Stimulated activated CD4-positive, alpha-beta T cell treated with anti-CD3 and anti-CD28 coated beads, Interleukin-1b, Interleukin-23, amount 100 ng/mL, for 4 hours (primary cell): ENCODE measurements at places on chromosomes 11 and 22.

GRCh38 chr11:11703885-11704284, 82.1 kb upstream of the GALNT18 start:
- DNase-seq = no peak

GRCh38 chr11:72203163-72203562, 11.2 kb downstream of the FOLR1 start:
- no peak for DNase-seq

DNA sequence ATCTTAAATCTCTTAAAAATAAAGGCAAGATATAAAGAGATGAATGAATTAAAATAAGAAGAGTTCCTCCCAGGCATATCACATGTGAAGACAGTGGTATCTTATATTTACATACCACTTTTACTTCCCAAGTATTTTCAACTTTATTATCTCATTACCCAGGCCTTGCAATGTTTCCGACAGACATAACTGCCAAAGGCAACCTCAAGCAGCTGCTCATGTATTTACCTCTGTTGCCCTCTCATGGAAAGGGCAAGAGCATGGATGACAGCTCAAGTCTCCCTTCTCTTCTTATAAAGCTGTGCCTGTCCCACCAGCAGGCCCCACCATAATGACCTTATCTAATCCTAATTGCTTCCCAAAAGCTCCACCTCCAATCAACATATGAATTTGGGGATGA, 894.2 kb downstream of the NTM start:
- no peak for DNase-seq

GRCh38 chr11:126186708-126187529, 24.5 kb downstream of the RPUSD4 start:
- DNase-seq = no peak

DNA sequence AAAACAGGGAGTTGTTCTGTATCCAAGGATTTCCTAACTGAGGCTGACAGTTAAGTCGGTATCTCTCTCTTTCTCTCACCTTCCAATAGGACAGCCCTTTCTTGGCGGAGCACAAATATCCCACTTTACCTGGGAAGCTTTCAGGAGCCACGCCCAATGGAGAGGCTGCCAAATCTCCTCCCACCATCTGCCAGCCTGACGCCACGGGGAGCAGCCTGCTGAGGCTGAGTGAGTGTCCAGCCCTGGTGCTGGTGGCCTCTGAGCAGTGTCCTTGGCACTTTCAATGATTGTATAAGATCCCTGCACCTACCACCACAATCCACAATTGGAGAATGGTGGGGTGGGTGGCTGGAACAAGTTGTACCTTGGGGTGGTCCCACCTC, 33.7 kb downstream of the CYB5R2 start:
- no peak for DNase-seq

DNA sequence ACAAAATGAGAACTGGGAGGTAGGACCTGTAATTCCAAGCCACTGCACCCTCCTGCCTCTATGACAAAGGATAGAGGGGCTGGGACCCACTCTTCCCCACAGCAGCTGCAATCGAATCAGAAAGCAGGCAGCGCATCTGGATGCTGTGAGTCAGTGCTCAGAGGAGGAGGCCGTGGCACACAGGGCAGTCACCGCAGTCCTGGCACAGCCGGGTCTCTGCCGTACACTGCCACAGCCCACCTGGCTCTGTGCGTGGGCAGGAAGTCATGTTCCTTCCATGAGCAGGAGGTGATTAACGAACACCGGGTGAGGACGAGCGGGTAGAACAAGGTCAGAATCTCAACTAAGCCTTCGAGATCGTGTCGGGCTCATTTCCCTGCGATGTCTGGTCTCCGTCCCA, 30.2 kb upstream of the PPFIA1 start:
- no peak for DNase-seq

GRCh38 chr11:73189723-73190556, 28.1 kb upstream of the P2RY2 start:
- DNase-seq = no peak

DNA sequence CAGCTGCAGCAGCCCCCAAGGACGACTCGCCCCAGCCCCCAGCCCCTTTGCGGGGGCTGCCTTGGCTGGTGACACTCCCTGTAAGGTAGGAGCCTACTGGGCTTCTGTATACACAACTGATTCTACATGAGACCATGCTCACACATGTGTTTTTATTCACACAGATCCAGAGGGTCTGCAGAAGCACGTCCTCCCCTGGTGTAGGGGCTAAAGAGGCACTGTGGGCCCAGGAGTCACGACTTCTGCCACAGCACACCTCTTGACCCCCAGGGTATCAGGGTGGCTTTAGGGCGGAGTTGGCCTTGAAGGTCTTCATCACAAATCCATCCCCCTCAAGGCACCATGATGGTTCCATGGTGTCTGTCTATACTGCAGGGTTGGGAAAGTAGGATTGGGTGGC, 931.2 kb downstream of the TBC1D22A start:
- no peak for DNase-seq

DNA sequence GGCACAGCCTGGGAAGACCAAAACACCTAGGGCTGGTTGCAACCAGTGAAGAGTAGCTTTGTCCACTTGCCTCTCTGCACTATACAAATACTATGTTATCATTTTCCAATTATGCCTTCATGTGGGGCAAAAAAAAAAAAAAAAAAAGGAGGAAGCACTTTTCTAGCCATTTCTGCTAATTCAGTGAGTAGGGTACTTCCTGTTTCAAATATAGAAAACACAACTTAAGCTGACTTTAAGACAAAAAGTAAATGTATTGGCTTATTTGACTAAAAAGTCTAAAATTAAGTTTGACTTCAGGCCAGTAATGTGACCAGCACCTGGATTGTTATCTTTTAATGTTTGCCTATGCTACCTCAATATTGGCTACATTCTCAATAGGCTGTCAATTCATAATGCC, 15.3 kb downstream of the CCDC73 start:
- no peak for DNase-seq

DNA sequence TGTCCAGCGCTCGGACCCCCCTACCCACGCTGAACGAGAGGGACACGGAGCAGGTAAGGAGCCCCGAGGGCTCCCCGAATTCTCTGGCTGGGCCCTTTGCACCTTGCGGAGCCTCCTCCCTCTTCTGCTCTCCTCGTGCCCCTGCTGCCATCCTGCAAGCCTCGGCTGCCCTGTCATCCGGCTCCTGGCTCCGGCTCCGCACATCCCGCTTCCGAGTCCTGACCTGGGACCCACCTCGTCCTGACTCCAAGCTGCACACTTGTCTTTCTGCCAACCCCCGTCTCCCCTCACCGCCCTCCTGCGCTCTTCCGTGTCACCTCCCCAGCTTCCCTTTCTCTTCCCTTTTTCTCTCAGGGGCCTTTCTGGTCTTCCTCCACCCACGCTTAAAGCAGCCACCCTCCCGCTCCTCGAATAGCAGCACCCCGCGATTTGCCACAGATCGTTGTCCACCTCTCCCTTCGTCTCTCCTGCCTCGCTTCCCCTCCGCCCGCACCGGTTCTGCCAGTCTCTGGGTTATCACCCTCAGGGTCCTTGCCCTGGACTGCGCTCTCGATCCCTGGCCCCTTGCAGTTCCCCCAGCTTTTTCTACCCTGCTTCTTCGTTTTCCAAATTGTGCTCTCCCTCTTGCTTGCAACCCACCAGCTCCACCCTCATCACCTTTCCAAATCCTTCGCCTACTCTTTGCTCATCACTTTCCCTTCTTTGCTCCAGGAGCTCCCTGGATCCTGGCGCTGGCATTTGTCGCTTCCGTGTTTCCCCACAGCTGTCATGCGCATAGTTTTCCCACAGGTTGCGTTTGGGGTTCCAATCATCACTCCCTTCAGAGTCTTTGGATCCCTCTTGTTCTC, 822 bp downstream of the MARK2 start:
- peak; percentile 11 for DNase-seq

- DNase-seq = no peak
These were observed 104.7 kb upstream of the BID start for GRCh38 chr22:17878941-17879340.

- DNase-seq = no peak
These were observed 92.3 kb upstream of the POU2AF2 start for GRCh38 chr11:111153194-111153593.

- no peak for DNase-seq
These were observed 31.3 kb downstream of the CTNND1 start for GRCh38 chr11:57792870-57793269.

DNA sequence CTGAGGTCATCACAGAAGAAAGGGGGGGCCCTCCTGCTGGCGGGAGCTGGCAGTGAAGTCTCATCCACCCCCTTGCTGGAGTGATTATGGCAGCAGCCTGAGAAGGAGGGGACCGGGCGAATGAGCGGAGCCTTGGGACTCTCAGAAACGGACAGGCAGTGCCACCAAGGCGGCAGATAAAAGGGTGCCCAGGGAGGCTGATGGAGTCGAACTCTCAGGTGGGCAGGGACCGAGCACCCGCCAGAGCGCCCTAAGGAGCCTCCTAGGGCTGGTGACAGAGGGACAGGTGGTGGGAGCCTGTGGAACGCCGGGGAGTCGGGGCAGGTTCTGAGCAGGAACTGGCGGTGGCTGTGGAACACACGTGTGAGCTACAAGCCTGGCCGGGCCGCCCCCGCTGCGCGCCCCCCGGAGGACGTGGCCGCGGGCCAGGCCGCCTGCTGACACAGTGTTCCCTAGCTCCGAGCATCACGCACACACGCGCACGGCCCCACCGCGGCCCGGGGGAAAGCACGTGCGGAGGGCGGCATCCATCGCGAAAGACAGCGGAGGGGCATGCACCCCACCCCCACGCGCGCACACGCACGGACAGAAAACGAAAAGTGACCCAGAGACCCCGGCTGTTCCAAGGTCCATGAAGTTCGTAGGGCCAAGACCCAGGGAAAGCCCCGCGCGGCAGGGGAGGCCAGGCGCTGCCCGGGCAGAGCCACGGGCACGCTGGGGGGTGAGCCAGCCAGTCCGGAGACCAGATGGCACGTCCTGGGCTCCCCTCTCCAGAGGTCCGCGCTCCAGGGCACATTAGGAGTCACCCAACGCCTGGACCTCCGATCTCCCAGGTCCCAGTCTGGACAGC, 1.0 kb downstream of the VWCE start:
- peak; percentile 52 for DNase-seq

GRCh38 chr11:114082415-114082748, 22.9 kb downstream of the ZBTB16 start:
- no peak for DNase-seq

GRCh38 chr11:81004576-81004975, 1563.7 kb upstream of the TENM4 start:
- DNase-seq = no peak

GRCh38 chr22:19713650-19714311, 522 bp upstream of the SEPTIN5 start:
- no peak for DNase-seq

DNA sequence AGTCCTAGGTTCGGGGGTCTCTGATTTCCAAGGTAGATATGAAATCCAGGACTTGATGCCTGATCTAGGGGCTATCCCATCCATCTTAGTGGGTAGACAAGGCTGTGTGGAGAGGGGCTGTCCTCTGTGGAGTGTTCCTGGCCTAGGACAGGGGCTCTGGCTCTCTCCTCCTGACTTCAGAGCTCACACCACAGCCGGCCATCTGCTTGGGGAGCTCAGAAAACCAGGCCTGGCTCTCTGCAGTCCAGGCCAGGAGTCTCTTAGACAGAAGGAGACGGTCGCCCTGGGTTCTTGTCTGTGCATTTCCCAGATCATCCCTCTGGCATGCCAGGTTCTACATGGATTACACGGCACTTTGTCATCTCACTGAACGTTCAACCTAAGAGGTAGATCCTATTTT, 17.9 kb downstream of the TUB start:
- DNase-seq = no peak

DNA sequence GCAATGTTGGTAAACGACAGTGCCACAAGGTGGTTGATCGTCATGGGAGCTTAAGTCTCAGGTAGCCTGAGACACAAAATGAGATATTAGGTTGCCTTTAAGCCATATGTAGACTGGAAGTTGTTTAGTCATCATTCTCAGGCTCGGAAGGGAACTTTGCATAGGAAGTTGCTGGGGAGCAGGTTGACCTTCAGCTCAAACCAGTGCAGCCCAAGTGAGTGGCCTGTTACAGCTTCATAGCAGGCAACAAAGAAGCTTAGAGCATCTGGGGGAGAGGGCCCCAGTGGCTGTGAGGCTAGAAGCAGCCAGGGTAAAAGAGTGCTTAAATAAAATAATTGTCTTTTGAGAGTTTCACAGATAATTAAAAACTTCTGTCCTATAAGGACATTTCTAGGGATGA, 404.0 kb downstream of the GUCY1A2 start:
- DNase-seq = no peak

GRCh38 chr11:125083312-125084056, 20.4 kb downstream of the SLC37A2 start:
- DNase-seq = no peak

- DNase-seq = no peak
These were observed 35.1 kb downstream of the TRIOBP start for GRCh38 chr22:37731804-37732471.

GRCh38 chr11:1916132-1916985, 3.1 kb upstream of the TNNT3 start:
- no peak for DNase-seq

DNA sequence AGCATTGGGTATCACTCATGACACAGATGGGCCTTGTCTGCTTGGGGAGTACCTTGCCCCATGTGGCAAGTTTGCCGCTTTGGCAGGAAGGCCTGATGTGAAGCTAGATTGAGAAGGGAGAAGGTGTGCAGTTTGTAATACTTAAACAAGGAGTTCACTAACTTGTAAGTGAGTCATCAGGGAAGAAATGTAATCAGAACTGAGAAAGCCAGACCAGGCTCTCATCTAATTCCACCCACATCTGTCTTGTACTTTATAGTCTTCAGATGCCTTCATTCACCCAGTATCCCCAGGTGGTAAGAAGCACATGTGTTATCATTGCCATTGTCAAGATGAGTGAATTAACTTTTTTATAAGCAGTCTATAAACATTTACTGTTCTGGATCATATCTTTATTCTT, 116.0 kb upstream of the DDI1 start:
- DNase-seq = no peak

DNA sequence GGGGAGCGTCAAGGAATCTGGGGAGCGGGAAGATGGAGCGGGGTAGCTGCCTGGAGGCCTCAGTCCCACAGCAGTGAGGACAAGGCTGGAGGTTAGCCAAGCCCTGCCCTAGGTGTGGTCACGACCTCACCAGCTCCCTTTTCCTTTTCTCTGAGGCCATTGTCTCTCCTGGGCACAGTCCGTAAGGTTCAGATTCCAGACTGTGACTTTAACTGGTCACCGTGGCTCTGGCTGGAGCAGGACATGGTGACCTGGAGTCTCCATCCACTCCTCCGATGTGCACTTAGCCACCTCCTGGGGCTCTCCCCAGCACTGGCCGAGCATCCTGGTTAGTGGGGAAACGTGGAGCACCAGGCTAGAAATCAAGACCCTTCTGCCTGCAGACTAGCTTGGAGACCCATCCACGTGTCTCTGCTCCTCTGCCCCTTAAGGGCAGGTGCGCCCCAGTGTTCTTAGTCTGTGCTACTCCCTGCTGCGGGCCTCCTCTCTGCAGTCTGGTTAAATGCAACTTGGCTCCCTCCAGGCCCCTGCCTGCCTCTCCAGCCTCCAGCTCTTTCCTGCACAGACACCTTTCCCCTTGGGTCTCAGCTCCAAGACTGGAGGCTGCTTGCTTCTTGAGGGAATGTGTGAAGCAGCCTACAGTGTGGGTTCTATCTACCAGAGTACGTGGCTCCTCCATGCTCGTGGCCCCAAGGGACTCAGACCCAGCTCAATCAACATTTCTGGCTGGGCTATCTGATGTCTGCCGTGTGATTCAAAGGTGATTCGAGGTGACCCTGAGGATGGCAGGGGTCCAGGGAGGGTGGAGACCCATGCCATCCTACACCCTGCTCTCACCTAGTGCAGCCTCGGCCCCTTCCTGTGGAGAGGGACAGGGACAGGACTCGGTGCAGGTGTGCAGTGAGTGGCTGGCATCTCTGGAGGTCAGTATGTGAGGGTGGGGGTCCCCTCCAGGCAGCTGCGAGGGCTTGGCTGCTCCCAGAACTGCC, 5.2 kb downstream of the SLC25A1 start:
- no peak for DNase-seq

GRCh38 chr11:102929166-102929565, 26.4 kb downstream of the MMP13 start:
- DNase-seq = no peak
